ENCODE measurements at places on chromosomes 1 and 21.

DNA sequence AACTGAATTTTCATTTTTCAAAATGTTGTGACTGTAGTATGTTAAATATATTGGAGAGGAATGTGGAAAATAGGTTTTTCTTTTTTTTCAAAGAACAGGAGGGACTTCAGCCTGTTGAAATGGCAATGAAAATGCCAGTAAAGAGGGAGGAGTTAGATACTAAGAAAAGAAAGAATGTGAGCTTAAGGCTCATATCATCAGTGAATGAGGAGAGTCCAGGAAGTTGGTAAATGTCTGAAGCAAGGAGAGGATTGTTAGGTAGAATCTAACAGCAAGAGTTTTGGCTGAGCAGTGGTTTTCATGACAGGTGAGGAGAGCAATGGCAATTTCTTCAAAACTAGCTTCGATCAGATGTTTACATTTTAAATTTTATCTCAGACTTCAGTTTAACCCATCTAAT is 43.0 kb downstream of the PLA2G4A start:
- DNase-seq, result no peak

GRCh38 chr1:183675883-183676585 is 22.9 kb upstream of the APOBEC4 start:
- no peak for DNase-seq

- no peak for DNase-seq
These were observed 9.1 kb downstream of the C21orf58 start for GRCh38 chr21:46314441-46315020.

DNA sequence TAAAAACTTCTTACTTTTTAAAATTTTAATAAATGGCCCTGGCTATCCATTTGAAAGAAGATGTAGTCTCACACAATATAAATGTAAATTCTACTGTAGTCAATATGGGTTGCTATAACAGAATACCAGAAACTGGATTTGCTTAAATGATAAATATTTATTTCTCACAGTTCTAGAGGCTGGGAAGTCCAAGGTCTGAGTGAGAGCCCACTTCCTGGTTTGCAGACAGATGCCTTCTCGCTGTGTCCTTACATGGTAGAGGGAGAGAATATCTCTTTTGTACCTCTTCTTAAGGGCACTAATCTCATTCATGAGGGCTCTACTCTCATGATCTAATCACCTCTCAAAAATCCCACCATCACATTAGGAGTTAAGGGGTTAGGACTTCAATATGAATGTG is 35.2 kb downstream of the EXO1 start:
- DNase-seq, result no peak

GRCh38 chr1:20399606-20400180 is 86.3 kb downstream of the CAMK2N1 start:
- DNase-seq, result no peak

GRCh38 chr1:177862916-177863315 is 106.9 kb downstream of the SEC16B start:
- no peak for DNase-seq

GRCh38 chr21:43608664-43609063 is 50.6 kb downstream of the HSF2BP start:
- DNase-seq, result no peak

DNA sequence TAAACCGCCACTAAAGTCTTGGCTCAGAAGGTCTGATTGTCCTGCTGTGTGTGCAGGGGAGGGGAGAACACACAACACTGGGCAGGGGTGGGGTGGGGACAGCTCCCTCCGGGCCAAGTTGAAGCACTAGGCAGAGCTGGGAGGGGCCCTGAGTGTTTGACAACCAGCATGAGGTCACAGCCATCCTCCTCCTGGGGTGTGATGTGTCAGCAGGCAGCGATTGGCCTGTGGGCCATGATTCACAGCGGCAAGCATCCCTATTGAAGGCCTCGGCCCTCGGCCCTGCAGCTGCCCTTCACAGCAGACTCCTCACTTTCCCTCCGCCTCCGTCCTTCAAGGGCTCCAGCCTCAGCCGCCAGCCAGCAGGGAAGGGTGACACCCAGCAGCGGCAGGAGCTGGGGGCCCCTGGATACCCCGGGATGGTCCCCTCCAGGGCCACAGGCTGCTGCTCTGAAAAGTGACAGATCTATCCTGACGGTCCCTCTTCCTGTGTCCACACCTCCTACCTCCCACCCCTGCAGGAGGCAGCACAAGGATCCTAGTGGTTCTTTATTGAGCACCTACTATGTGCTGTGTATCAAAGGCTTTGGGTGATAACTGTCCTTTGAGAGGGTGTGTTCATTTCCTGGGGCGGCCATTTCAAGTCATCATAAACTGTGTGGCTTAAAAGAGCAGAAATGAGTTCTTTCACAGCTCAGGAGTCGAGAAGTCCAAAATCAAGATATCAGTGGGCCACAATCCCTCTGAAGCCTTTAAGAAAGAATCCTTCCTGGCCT is 66.0 kb upstream of the SLC25A33 start:
- DNase-seq, result no peak

DNA sequence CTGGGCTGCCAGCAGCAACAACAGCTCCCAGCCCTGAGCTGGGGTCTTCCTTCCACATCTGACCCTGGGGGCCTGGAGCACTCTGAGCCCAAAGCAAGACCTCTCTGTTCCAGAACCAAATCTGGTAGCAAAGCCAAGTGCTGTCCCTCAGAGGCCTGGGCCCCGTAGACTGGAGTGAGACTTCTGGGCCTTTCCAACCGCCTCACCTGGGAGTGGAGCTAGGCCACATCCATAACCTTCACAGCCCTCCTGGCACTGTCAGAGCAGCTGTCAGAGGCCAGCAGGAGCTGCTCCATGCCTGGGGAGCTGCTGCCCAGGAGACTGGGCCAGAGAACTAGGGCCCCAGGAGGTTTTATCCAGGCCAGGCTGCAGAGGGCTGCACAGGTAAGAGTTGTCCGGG is 15.4 kb upstream of the SLC5A9 start:
- no peak for DNase-seq

DNA sequence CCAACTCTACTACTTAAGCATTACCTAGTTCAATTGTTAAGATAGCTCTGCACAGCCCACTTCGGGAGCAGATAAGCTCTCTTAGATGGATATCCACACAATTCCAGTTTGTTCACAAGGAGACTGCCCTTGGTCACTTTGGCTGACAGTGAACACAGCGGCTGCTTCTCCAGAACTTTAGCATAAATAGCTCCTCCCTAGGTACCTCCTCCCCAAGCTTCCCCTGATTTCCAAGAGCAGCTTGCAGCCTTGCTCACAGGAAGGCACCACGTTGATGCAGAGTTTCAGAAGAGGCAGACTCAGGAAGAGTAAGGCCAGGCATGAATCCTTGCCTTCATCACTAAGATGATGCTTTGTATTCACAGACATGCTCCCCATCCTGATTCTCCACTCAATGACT is 24.7 kb downstream of the TFF3 start:
- DNase-seq, result no peak

DNA sequence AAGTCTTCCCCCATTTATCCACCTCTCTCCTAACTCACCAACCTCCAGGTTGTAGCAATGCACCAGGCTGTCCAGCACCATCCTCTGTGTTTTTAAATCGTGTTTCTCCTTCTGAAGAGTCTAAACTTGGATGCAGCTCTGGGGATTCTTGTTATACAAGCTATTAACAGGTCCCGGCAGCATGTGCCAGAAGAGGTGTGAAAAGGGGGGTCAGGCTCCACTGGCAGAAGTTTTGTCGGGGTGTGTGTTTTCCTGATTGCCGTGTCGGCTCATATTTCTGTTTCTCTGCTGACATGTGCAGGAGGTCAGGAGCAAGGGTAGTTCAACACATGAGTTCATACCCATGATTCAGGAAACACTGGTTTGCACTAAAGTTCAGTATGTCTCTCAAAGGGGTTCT is 658.6 kb upstream of the CAMK1G start:
- DNase-seq, result no peak

DNA sequence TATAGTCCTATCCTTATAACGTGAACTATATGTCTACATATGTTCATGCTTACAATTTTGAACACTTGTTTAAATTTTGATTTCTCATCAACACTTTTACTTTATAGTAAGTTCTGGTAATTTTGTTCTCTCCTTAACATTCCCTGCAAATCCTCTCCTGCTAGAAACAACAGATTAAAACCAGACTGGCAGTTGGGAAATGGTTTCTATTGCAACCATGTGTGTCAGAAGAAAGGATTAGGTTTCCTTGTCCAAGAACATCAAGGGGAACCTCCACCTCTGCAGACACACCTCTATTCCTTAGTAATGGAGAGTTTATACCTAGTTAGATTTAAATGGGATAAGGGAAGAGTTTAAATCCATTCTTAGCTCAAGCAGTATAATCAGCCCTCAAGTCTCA is 3.3 kb upstream of the WARS2 start:
- DNase-seq, result no peak

DNA sequence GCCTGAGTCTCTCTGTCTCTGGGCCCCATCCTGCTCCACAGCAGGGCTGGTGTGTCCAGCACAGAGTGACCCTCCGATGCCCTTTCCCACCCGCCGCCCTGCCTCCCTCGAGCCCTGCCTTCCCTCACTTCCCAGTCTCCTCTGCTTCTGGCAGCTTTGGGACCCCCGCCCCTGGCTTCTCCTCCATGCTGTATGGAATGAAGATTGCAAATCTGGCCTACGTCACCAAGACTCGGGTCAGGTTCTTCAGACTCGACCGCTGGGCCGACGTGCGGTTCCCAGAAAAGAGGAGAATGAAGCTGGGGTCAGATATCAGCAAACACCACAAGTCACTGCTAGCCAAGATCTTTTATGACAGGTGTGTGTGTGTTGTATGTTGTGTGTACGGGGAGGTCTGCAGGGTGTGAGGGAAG is 14.3 kb downstream of the MOV10 start:
- no peak for DNase-seq

GRCh38 chr1:150383631-150384324 is 19.8 kb downstream of the RPRD2 start:
- DNase-seq, result no peak

GRCh38 chr1:230285351-230285750 is 140.8 kb downstream of the PGBD5 start:
- DNase-seq, result no peak

DNA sequence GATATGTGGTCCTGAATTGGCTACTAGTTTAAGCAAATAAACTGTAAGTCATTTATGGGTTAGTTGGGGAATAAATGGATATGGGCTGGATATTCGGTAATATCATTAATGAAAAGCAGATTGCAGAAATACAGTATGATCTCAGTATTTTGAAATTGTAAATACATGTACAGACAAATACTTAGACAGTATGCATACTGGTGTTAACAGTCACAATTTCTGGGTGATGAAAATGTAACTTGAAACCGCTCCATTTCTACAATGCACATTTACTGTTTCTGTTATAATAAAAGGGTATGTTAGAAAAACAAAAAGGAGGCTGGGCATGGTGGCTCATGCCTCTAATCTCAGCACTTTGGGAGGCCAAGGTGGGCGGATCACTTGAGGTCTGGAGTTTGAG is 28.0 kb downstream of the BLZF1 start:
- no peak for DNase-seq

GRCh38 chr1:31881688-31882000 is 56.5 kb downstream of the PTP4A2 start:
- DNase-seq, result no peak

DNA sequence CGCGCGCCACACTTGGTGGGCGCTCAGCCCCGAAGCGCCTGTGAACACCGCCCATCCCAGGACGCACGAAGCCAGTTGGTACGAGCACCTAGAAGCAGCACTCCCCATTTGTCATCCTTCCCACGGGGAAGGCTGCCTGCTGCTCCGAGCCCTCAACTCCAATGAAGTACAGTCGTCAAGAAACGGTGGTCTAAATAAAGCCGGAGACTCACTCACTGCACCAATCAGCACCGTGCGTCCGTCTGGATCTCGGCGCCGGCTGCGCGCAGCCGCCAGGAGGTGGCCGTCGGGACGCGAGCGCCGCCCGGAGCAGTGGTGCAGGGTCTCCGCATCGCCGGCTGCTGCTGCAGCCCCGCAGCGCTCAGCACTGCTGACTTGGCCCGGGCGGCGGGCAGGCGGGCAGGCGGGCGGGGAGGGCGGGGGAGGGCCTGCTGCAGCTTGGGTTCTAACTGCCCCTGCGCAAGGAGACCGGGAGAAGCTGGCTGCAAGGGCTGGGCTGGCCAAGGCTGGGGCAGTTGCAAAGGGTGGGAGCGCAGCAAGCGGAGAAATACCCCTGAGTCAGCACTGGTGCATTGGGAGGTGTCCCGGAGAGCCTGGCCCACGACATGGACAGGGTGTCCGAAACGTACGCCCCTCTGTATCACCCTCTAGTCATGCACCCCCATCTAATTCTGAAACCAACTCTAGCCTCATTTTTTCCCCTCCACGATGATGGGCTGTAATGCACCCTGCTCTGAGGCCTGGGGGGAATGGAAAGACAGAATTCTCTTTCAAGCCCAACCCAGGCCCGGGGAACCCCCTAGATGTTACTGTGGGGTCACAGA is 35.8 kb upstream of the H6PD start:
- no peak for DNase-seq

GRCh38 chr1:107750364-107750959 is 214.5 kb downstream of the VAV3 start:
- DNase-seq, result no peak

DNA sequence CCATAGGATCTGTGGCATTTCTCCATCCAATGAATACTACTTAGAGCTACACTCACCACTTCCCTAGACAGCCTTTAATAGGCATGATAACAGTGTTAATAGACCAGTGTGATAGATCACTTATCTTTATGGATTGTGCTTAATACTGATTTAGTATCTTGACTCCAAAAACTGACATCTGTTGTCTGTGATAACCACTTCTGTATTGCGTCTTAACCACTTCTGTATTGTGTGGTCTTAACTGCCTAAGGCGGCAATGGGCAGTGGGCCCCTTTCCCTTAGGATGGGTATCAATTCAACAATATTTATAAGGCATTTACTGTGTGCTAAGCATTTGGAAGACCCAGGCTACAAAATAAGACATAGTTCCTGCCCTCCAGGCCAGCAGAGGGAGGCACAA is 32.0 kb upstream of the RCAN3 start:
- DNase-seq, result no peak

GRCh38 chr21:45259206-45259840 is 28.4 kb downstream of the POFUT2 start:
- DNase-seq, result no peak

- no peak for DNase-seq
These were observed 6.6 kb upstream of the GNG12 start for GRCh38 chr1:67839826-67840225.

DNA sequence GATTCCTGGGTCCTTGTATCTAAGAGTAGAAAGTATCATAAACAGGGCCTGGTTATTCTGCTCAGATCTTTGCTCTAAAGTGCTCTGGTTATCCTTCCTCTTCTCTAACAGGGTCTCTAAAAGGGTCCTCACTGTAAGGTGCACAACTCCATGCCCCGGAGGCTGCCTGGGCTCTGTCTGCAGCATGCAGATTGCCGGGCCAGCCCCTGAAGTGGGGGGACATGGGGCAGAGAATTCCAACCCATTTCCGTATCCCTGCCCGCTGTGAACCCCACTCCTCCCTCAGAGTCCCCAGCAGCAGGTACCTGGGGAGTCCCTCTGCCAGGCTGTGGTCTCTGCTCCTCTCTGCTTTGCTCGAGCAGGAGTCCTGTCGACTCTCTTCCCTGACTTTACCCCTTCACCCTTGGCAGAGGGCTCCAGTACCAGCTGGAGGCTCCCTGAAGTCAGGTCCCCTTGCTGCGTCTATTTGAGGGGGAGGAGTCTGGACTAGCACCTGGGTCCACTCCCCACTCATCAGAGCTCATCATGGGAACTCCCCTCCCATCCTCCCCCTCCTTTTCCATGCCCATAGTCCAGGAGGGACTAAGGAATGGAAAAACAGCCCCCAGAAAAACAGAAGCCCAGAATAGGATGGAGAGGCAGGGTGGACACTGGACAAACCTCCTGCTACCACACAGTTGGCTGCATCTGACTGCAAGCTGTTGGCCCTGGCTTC is 12.1 kb downstream of the BLACAT1 start:
- DNase-seq, result no peak

- DNase-seq, result no peak
These were observed 48.1 kb upstream of the UBE2U start for GRCh38 chr1:64155278-64155677.

GRCh38 chr1:159925719-159926078 is 392 bp upstream of the TAGLN2 start:
- DNase-seq, result no peak

Data from CD8-positive, alpha-beta memory T cell (primary cell).